ENCODE measurements at places on chromosomes 3 and 15. TPM values are rescaled to one million over a fixed set of nuclear protein-coding genes. Genes with fewer than 3 reads are reported as not detected.

GRCh38 chr15:67678993-67679392, 136.5 kb downstream of the MAP2K5 start:
- no peak overlapping the region for H3K4me3 ChIP-seq
- H3K27ac ChIP-seq: no peak overlapping the region
- no peaks in the 10 kb centered on the region for H3K36me3 ChIP-seq
- H3K4me1 ChIP-seq: no peaks in the 10 kb centered on the region

- H3K27me3 ChIP-seq: no peaks in the 10 kb centered on the region
- no peaks in the 10 kb centered on the region for H3K36me3 ChIP-seq
- H3K4me1 ChIP-seq: no peaks in the 10 kb centered on the region
These were observed 400.8 kb upstream of the PROK2 start for GRCh38 chr3:72185549-72186399.

GRCh38 chr15:66722757-66723540, 20.9 kb downstream of the SMAD6 start:
- H3K27ac ChIP-seq: no peak overlapping the region
- peaks cover 87% of the 10 kb centered on the region for H3K36me3 ChIP-seq
- DNase-seq: no peak

DNA sequence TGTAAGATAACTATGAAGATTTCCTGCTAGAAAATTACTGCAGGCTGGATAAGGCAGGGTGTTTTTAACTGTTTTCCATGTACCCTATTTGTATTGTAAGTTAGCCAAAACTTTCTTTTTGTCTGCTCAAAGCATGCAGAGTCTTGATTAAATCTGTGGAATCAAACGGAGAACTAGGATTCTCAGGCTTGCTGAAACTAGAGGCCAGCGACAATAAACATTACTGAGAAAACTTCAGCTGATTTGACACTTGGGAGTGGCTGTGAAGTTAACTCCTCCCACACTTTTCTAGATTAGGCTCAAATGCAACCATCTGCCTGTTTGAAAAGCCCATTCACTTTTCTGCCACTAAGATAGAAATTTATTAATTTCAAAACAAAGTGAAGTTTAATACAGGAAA, 153.2 kb upstream of the FRMD4B start:
- H3K27ac ChIP-seq: no peak overlapping the region
- DNase-seq: no peak
- no peak overlapping the region for H3K4me3 ChIP-seq
- H3K4me1 ChIP-seq: no peaks in the 10 kb centered on the region

ACKR2 gene
- total RNA-seq: 1.0 TPM

SEMA3G gene
- 8.4 TPM for total RNA-seq

- no peaks in the 10 kb centered on the region for H3K36me3 ChIP-seq
- no peaks in the 10 kb centered on the region for H3K4me1 ChIP-seq
- no peak overlapping the region for H3K27ac ChIP-seq
These were observed 210.0 kb downstream of the NFKBIZ start for GRCh38 chr3:102059145-102059943.

DNA sequence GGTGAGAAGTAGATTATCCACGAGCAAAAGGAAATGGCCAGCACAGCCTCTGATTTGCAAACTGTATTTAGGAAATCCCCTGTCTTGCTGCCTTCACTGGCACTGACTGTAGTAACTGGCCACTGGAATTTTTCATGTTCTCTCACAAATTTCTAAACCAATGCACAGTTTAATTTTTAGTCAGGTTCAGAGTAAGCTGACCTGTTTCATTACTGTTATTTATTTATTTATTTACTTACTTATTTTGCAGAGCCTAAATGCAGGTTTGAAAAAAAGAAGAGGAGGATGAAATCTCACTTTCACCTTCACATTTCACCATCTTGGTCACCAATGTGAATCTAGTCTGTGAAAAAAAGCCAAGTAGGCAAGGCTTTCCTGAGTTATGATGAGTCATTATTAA, 291.0 kb downstream of the PLOD2 start:
- no peak for DNase-seq
- peaks cover 5% of the 10 kb centered on the region for H3K4me1 ChIP-seq
- H3K4me3 ChIP-seq: no peak overlapping the region
- no peak overlapping the region for H3K27ac ChIP-seq
- H3K36me3 ChIP-seq: no peaks in the 10 kb centered on the region

DNA sequence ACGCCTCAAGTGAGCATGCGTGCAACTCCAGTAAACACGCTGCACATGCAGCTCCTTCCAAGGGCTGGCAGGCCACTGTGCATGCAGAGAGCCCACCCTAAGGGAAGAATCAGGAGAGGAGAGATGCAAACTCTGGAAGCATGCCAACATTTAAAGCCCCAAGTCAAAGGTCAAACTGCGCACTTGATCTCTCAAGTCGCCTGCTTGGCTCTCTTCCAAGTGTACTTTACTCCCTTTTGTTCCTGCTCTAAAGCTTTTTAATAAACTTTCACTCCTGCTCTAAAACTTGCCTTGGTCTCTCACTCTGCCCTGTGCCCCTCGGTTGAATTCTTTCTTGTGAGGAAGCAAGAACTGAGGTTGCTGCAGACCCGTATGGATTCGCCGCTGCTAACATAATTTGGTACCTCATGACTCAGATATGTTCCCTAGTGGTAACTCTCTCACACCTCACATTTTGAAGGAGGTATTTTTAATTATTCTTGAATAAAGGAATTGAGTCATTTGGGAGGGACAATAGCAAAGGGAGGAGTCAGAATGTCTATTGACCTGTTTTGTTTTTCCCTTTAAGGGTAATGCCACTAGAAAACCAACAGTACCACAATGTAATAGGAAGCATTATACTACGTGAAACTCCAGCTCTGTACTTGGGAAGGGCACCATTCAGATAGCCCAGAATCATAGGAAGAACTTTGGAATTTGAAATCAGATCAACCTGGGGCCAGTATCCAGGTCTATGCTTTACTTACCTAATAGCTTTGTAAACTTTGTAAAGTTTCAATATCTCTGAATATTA, 19.6 kb upstream of the DGKG start:
- peaks cover 18% of the 10 kb centered on the region for H3K4me1 ChIP-seq
- no peaks in the 10 kb centered on the region for H3K27me3 ChIP-seq
- H3K36me3 ChIP-seq: no peaks in the 10 kb centered on the region

BSN gene
- 1.7 TPM for total RNA-seq

CCDC39 gene
- 0.32 TPM for total RNA-seq

DNA sequence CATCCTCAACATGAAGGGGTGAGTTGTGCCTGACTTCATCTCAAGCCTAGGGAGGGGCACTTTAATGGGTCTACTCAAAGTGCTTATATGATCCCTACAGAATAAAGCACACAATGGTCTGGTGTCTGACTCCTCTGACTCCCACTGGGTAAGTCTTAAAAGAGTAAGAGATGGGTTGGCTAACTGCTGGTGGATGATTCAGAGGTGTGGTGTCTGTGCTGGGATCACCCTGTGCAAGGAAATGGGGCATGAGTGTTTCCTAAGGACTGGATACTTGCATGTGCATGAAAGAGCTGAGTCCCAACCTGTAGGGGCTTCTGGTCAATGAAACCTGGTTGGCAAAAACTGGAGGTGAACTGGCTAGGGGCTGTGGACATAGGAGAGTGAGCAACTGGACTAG, 158.8 kb downstream of the IL20RB start:
- no peak overlapping the region for H3K27ac ChIP-seq
- H3K36me3 ChIP-seq: no peaks in the 10 kb centered on the region
- peaks cover 6% of the 10 kb centered on the region for H3K4me1 ChIP-seq
- no peak for DNase-seq
- no peak overlapping the region for H3K4me3 ChIP-seq

DNA sequence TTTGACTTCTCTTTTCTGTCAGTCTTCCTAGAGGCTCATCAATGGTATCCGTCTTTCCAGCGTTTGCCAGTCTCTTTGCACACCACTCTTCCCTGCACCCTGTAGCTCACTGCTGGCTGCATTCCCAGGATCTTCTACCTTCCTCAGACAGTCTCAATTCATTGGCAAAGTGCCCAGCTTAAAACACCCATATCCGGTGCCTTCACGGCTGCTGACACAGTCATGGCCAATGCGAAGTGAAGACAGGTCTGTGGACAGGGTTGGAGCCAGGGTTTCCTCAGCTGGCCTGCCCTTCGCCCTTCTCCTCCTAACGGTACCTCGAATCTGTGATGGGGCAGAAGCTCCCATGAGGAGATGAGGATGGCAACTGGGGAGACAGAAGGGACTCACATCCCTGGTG, 36.1 kb downstream of the PTH1R start:
- H3K4me3 ChIP-seq: no peak overlapping the region
- H3K27ac ChIP-seq: no peak overlapping the region
- H3K27me3 ChIP-seq: no peaks in the 10 kb centered on the region
- no peaks in the 10 kb centered on the region for H3K4me1 ChIP-seq
- H3K36me3 ChIP-seq: peaks cover 30% of the 10 kb centered on the region

CLEC3B gene
- not detected for total RNA-seq

GRCh38 chr3:172711454-172711795, 558 bp upstream of the NCEH1 start:
- H3K27ac ChIP-seq: no peak overlapping the region
- peak overlapping the region; percentile 98 for H3K4me3 ChIP-seq
- H3K36me3 ChIP-seq: no peaks in the 10 kb centered on the region
- no peaks in the 10 kb centered on the region for H3K27me3 ChIP-seq
- no peak for DNase-seq
- no peaks in the 10 kb centered on the region for H3K4me1 ChIP-seq

- no peaks in the 10 kb centered on the region for H3K27me3 ChIP-seq
- no peaks in the 10 kb centered on the region for H3K4me1 ChIP-seq
- no peaks in the 10 kb centered on the region for H3K36me3 ChIP-seq
- H3K4me3 ChIP-seq: no peak overlapping the region
These were observed 39.8 kb downstream of the CD47 start for GRCh38 chr3:108051005-108051404.

GXYLT2 gene
- 7.9 TPM for total RNA-seq

- no peaks in the 10 kb centered on the region for H3K36me3 ChIP-seq
- H3K4me1 ChIP-seq: no peaks in the 10 kb centered on the region
- H3K4me3 ChIP-seq: no peak overlapping the region
- no peaks in the 10 kb centered on the region for H3K27me3 ChIP-seq
- H3K27ac ChIP-seq: no peak overlapping the region
- DNase-seq: peak; percentile 25
These were observed 58.1 kb upstream of the MEF2A start for GRCh38 chr15:99507504-99508310.

GRCh38 chr3:156867174-156867573, 41.0 kb downstream of the LEKR1 start:
- no peak overlapping the region for H3K4me3 ChIP-seq
- no peaks in the 10 kb centered on the region for H3K36me3 ChIP-seq
- no peak for DNase-seq

DNA sequence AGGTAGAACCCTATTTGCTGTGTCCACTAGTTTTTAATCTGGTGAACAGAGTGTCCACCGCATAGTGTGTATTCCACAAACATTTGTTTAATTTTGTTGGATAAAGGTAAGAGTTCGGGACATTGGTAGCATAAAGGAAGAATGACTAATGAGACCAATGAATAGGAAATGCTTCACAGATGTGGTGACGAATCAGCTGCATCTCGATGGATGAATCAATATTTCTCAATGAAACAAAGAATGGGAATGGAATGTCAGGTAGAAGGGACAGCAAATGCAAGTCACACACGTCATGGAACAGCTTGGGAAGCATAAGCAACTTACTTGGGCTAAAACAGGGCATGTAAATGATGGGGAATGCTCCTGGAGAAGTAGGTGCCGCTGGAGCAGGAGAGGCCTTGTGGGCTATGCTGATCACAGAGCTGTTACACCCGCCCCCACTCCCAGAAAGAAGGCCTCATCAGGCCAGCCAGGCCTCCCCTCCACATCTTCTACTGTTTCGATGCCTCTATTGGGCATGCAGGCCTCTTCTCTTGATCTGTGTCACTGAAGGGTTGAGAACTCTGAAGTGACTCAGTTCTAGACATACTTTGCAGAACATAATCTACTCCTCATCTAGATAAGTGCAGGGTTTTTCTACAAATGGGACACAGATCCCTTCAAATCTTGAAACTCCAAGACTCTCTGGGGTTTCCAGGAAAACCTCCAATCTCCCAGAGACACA, 120.0 kb upstream of the GADL1 start:
- no peak overlapping the region for H3K4me3 ChIP-seq
- H3K27ac ChIP-seq: no peak overlapping the region
- no peak for DNase-seq
- no peaks in the 10 kb centered on the region for H3K36me3 ChIP-seq
- H3K27me3 ChIP-seq: no peaks in the 10 kb centered on the region

GRCh38 chr3:170815340-170815739, 54.7 kb downstream of the RPL22L1 start:
- H3K4me1 ChIP-seq: peaks cover 25% of the 10 kb centered on the region
- H3K36me3 ChIP-seq: no peaks in the 10 kb centered on the region
- peaks cover 6% of the 10 kb centered on the region for H3K27me3 ChIP-seq
- no peak overlapping the region for H3K27ac ChIP-seq
- DNase-seq: peak; percentile 90
- H3K4me3 ChIP-seq: no peak overlapping the region

ZKSCAN7 gene
- 10.2 TPM for total RNA-seq

DNA sequence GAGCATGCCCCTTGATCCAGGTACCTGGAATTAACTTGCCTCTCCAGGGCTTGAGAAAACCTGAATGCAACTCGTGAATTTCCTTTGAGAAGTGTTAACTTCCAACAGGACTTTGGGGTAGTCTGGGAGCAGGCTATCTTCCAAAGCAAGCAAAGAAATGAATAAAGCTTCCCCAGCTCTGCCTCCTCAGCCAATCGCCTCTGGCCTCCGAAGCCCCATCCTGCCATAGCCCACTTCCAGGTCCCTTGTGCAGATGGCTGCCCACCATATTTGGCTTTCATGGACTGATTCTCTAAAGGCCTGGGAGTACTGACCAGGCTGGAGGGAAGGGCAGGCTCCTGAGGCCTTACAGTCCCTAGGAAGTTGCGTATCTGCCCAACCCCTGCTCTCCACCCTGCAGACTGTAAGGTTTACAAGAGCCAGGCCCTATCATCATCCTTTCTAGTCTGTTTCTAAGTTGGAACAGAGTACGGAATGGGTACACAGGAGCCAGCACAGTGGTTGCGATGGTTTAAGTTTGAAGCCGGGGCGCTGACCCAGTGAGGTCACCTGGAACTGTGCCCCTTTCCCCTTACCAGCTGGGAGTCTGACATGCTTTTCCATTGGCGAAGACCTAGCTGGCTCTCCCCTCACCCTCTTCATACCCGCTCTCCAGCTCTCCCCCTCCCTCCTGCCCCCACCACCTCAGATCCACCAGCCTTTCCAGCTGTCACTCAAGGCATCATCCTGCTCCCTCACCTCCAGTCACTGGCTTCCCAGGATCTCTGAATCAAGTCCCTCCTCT, 1.1 kb upstream of the PML start:
- no peaks in the 10 kb centered on the region for H3K4me1 ChIP-seq
- no peak overlapping the region for H3K27ac ChIP-seq
- peak overlapping the region; percentile 95 for H3K4me3 ChIP-seq
- no peak for DNase-seq
- peaks cover 1% of the 10 kb centered on the region for H3K36me3 ChIP-seq

DNA sequence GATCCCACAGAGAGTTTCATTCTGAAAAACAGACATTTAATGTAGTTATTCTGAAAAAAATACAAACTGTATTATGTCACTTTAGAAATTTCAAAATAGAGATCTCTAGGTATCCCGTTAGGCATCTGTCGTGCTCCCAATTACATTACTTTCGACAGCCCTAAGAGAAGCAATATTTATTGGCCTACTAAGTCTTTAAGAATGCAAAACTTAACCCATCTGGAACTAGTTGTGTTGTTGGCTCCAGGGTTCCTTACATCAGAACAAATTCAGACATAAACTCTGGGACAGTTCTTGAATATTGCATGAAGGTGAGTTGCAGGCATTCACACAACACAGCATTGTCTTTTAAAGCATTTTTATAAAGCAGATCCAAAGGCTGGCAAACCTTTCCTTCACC, 498.4 kb downstream of the FHIT start:
- no peak overlapping the region for H3K27ac ChIP-seq
- no peaks in the 10 kb centered on the region for H3K27me3 ChIP-seq
- peaks cover 9% of the 10 kb centered on the region for H3K4me1 ChIP-seq

HYAL2 gene
- 55.3 TPM for total RNA-seq

GRCh38 chr15:56146756-56147155, 96.9 kb downstream of the RFX7 start:
- no peak for DNase-seq
- H3K27me3 ChIP-seq: no peaks in the 10 kb centered on the region
- no peak overlapping the region for H3K27ac ChIP-seq
- peaks cover 13% of the 10 kb centered on the region for H3K36me3 ChIP-seq

All from endodermal cell (in vitro differentiated cells).